ENCODE measurements at places on chromosomes 12 and 14.

DNA sequence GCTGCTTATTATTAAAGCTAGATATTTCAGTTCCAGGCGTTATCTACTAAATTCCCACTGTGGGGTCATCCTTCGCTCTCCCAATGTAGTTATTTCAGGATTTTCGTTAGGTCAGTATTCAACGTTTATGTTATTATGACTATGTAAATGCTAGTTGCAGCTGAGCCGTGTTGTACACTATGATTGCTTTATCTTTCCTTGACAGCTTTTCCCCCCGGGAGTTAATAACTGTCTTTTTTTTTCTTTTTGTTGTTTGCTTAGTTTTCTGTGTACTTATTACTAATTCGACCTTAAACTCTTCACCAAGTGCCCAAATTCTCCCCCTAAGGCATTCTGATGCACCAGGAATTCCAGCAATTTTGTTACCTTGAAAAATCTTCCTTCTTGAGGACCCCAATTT, 48.5 kb downstream of the SUDS3 start:
- DNase-seq: no peak

DNA sequence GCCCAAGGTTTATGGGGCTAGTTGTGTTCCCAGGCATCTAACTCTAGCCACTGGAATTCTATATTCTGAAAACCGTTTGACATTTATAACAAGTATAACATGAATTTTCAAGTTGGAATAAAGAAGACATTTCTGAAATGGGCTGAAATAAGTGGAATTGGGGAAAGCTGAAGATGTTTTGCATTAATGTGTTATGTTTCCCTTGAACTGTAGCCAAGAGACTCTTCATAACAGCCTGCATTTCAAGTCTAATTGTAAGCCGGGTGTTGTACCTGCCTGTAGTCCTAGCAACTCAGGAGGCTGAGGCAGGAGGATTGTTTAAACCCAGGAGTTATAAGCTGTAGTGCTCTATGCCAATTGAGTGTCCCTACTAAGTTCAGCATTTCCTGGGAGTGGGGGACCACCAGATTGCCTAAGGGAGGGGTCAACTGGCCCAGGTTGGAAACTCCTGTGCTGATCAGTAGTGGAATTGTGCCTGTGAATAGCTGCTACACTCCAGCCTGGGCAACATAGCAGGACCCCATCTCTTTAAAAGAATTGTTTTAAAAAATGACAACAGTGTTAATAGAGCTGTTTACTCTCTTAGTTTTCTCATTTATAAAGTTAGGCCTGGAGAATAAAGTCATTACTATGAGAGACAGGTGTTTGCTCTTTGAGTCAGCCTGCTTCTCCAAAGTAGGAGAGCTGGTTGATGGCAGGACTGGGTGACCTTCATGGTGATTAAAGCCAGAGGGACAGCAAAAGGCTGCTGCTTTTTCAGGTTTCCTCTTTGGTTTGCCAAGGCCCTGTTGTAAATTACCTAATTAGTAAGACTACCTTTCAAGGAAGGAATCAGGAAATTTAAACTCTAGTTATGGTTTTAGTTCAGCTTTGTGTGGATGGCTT, 483.6 kb upstream of the RGS6 start:
- no peak for DNase-seq

GRCh38 chr14:70709726-70710382, 68.1 kb downstream of the TTC9 start:
- no peak for DNase-seq

DNA sequence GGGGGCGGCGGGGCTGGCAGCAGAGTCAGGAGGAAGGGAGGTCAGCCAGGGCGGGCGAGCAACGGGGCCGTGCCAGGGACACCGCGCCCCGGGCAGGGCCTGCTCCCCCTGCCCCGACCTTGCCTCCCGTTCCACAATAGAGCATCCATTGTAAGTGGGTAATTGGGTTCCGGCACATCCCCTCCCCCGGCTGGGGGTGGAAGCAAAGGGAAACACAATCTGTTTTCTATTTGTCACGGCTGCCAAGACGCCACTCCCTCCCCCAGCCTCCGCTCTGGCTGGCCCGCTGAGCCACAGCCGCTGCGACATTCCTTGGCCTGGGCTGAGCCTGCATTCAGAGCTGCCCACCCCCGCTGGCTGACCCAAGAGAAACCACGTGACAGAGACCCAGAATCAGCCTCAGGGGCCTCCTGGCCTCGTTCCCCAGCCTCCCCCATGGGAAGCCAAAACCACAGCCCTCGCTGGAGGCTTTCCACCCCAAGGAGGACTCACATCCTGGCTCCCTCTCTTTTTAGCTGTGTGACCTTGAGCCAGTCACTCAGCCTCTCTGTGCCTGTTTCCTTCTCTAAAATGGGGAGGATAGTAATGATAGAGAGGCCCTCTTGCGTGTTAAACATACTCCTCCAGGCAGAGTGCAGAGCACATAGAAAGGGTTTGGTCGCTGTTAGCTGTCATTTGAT, 117.6 kb downstream of the SCARB1 start:
- peak; percentile 34 for DNase-seq

- DNase-seq: no peak
Observed at GRCh38 chr14:91834571-91834970, 32.8 kb downstream of the TC2N start.

GRCh38 chr14:99946652-99947489, 118.4 kb upstream of the EVL start:
- peak; percentile 46 for DNase-seq

All from CD4-positive, alpha-beta T cell treated with Interleukin-4 for 1 hour (primary cell).